NCI-H1436 (cell line): ENCODE measurements at places on chromosomes 5 and 9.
A peak's percentile ranks its signal among the peaks of the same experiment; 100 is the strongest.

DNA sequence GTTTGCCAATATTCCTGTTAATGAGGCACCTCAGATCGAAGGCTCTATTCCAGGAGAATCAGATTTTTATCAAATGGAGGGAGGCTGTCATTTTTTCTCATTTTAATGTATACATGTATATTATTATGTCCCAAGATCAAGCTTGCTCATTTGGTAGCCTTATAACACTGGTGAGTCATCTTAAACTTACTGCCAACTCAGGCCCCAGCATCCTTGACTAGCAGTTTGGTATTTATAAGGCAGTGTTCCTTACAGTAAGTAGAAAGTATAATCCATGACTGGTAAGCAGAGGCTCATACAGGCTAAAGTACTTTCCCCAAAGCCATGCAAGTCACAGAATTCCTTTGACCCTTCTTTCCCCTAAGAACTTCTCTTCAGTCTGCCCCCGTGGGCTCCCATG is 90.7 kb upstream of the NR3C1 start:
- no peak for DNase-seq

DNA sequence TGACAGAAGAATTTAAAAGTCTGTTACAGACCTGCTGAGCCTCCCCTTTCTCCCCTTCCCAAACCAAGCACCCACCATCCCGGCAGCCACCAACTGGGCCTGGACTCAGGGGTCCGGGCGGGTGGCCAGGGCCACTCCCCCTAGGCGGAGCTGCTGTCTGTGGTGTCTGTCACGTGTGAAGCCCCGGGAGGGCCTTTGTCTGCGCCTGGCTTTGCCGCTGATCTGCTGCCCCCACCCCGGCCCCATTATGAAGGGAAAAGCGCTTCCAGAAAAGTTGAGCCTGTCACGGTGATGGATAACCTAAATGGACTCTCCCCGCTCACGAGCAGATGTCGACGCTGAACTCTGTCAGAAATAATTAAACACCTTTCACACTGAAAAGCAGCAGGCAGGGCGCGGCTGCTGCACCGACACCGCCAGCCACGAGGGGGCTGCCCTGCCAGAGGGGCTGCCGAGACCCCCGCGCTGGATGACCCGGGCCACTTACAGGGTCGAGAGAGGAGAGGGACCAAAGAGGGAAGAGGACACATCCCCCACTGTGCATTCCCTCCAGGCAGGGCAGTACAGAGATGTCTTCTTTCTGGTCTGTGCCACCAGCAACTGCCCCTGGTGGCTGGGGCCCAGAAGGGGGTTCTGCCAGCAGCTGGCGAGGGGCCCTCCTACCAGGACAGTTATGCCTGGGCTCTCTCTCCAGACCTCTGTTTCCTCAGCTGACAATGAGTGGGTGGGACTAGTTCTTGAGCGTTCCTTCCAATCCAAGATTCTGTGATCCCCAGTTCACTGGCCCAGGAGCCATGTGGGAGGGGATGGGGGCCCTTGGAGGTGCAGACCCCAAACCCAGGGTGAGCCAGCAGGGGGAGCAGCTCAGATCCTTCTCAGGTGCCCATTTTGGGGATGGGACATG is 36.0 kb upstream of the BARHL1 start:
- DNase-seq = peak; percentile 54

GRCh38 chr5:172005708-172006320 is 624 bp downstream of the FBXW11 start:
- no peak for DNase-seq

- DNase-seq = no peak
These were observed 37.3 kb downstream of the STK10 start for GRCh38 chr5:172150514-172151425.

DNA sequence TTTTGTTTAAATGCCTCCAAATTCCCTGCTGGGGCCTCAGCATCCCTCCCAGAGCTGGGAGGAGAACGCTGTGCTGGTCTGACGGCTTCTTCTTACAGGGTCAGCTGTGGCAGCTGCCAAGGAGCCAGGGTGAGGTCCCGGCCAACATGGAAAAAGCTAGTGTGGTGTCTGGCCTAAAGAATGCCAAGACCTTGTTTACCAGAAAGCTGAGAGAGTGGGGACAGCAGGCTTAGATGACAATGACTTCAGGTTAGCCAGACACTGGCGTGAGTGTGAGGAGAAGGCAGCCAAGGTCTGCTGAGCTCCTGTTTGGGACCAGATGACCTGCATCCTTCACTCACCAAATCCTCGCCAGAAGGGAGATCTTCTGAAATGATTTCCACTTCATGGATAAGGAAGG is 112.5 kb downstream of the CRB2 start:
- DNase-seq = no peak

GRCh38 chr5:142262683-142263082 is 62.1 kb downstream of the SPRY4 start:
- no peak for DNase-seq

GRCh38 chr5:171422902-171423663 is 3.6 kb downstream of the FGF18 start:
- DNase-seq = no peak

GRCh38 chr5:72205431-72206009 is 98.2 kb downstream of the MAP1B start:
- no peak for DNase-seq

GRCh38 chr5:77709993-77710685 is 66.0 kb downstream of the TBCA start:
- DNase-seq = no peak

GRCh38 chr9:132768932-132769905 is 99.0 kb downstream of the GTF3C4 start:
- DNase-seq = peak; percentile 59

DNA sequence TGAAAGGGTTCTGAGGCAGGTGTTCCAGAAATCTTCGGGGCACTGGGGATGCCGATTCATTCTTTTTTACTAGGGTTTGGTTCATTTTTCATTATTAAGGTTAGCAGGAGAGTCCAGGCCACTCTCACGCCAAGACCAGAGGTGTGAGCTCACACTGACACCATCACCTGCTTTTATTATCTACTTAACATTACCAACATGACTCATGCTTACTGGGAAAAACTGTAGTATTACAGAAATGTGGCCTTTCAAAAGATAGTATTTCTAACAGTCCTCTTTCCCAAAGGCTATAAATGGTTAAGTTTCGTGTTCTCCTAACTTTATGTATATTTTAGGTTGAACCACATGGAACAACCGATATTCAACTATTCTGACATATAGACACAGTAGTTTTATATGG is 222.1 kb downstream of the ROR2 start:
- DNase-seq = no peak

DNA sequence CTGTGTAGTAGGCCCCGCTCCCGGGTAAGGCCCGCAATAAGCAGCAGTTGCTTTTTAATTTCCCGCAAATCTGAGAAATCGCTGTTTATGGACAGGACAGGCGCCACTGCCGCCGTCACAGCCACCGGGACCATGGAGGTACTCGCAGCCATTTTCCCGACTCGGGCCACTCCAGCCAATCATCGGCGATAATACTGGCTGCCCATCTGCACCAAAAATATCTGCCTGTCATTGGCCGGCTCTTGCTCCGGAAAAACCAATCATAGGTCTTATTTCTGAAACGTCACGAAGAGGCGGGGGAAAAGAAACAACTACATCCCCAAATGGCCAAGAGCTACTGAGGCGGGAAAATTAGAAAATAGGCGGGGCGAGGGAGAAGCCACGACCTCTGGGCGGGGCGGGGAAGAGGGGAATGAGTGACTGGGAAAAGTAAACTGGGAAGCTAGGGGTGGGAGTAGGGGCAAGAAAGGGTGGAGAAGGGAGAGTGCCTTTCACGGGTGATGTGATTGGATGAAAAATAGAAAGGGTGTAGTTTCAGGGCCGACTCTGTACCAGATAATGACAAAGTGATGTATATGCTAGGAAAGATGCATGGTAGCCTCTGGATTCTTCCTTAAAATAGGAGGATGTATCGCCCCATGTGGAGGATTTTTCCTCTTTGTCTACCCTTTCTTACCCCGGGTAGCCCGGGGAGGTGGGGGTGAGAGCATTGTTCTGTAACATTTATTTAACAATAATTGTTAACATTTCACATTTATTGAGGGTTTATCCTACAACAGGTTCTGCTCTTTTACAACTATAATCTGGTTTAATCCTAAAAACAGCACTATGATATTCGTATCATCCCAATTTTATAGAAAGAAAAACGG is at the start of gene CDC23:
TSS of gene CDC23 (minus strand) at position 163 of the 869 bp plus-strand sequence. CDS start at position 152, 11 bp downstream.
- DNase-seq = peak; percentile 97

DNA sequence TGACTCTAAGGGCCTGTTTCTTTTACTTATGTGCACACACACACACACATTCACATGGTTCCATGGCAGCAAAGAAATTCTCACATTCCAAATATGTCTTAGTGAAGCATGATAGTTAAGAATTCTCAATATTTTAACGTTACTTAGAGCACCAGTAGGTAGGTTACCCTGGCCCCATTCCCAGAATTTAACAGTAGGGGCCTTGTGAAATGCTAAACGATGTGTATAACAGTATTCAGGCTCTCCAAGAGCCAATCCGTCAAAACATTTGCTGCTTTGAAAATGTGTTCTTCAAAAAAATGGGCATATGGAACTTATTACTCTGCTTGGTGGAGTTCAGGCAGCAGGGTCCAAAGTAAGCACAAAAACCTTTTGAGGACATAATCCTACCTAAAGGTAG is 93.7 kb upstream of the DAB2 start:
- no peak for DNase-seq

DNA sequence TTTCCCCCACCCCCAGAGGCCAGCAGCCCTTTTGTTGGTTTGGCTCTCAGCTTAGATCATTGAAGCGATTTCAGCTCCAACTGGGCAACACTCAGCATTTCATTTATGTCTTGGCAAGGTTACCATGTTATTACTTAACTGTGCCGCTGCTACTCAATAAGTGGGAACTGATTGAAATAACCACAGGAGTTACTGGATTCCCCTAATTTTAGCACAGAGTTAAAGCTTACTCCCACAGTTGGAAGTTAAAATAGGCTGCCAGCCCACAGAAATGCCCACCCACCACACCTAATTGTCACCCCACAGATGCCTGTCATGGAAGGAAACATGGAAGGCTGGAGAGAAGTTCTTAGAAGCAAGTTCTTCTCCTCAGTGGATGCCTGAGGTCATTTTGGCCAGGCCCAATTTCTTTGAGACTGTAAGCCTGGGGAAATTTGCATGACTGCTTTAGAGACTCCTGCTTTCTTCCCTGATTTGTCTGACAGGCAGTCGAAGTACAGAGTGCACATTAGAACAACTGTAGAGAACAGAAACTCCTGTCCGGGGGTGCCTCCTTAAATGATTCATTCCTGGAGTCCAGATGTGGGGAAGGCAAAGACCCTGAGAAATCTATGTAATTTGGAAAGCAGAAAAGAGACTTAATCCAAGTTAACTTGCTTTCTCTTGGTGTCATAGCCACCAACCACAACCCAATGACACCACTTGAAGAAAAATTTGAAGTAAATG is 370.0 kb downstream of the ZSWIM6 start:
- DNase-seq = no peak

DNA sequence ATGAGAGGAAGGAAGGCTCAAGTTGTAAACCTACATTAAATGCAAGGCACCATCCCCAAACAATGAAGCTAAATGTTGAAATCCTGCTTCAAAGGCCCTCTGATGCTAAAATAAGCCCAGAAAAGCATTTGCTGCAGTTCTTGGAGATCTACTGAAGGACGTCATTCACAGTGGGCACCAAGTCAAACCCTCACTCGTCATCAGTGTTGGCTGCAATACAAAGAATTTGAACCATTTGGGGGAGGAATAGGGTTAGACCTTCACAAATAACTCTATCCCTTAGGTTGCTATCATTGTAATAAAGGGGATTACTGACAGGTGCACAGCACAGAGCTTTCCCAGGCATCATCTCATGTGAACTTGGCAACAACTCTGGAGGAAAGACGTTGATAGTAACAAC is 9.3 kb upstream of the MEGF9 start:
- DNase-seq = no peak

- no peak for DNase-seq
These were observed 116.7 kb downstream of the MED10 start for GRCh38 chr5:6261668-6262067.
